ENCODE measurements at places on chromosomes 2 and 18.

DNA sequence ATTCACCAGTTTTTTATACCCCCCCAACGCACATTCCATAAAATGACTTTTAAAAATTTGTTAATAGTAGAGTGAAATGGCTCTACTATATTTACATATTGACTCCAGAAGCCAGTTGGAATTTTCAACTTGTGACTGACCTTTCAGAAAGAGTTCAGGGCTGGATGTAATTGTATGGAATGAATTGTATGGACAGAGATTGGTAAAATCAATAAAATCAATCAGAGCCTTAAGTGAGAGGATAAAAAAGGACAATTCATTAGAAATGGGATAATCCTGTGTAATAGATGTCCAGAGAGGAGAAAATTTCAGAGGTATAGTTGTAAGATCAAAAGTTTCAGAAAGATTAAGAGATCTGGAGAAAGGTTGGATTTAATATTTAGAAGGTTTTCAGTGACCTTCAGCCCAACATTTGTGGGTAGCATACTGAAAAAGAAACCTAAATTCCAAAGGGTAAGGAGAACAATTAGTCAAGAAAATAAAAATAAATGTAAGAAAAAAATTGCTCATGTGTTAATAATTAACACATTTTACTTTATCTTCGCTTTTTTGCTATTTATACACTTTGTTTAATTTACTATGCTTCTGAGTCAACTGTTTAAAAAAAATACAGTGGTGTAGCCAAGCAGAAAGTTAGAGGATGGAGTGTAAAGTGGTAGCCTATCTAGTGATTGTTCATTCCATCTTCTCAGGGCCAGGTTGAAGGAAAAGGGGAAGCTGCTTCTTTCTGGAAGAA, 385.4 kb upstream of the TMEFF2 start:
- no peak for DNase-seq

- no peak for DNase-seq
These were observed 2.3 kb downstream of the KIF5C start for GRCh38 chr2:148877403-148877740.

GRCh38 chr2:28055325-28055970, 164.9 kb downstream of the BABAM2 start:
- DNase-seq = no peak

- DNase-seq = no peak
These were observed 35.4 kb downstream of the KCNG3 start for GRCh38 chr2:42458396-42458795.

GRCh38 chr2:98498703-98499440, 54.2 kb downstream of the INPP4A start:
- no peak for DNase-seq

DNA sequence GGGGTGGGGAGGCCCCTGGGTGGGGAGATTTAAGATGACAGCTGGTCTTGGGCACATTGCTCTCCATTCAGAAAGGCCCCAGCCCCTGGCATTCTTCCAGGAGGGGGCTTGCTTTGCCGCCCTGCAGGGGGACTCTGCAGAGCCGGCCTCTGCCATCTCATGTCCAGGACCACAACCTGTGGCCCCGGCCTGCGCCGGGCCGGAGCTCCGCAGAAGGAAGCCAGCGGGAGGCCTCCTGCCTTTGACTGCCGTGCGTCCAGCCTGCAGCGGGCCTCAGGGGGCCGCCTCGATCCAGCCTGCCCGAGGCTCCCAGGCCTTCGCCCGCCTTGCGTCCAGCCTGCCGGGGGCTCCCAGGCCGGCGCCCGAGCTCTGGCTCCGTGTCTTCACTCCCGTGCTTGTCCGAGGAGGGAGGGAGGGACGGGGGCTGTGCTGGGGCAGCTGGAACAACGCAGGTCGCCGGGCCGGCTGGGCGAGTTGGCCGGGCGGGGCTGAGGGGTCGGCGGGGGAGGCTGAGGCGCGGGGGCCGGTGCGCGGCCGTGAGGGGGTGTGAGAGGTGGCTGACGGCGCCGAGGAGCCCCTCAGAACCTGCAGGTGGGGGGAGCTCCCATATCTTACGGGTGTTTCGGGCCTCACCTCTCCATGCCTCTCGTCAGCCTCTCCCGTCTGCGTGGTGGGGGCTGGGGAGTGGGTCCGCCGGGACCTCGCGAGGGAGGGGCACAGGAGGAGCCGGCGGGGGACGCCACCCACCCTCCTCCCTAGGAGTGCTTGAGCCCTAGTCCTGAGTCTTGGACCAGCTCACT, 20.4 kb downstream of the GPC1 start:
- DNase-seq = no peak

DNA sequence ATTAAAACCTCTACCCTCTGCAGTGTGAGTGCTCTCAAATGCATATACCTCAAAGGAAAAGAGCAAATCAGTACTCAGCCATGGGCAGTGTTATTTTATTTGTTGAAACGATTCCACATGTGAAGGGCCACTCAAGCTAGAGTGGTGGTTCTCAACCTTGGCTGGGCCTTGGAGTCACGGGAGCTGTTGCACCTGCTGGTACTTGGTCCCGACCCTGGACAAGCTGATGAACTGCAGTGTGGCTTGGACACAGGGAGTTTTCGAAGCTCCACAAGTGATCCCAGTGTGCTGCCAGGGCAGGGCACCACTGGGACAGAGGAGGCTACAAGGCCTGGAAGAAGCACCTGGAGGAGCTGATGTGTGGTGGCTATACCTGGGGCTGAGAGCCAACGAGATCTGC, 19.7 kb downstream of the GNLY start:
- DNase-seq = no peak

- DNase-seq = no peak
These were observed 219.7 kb upstream of the EPHA4 start for GRCh38 chr2:221791844-221792243.

- no peak for DNase-seq
These were observed 91.4 kb upstream of the OTOS start for GRCh38 chr2:240231838-240232244.

DNA sequence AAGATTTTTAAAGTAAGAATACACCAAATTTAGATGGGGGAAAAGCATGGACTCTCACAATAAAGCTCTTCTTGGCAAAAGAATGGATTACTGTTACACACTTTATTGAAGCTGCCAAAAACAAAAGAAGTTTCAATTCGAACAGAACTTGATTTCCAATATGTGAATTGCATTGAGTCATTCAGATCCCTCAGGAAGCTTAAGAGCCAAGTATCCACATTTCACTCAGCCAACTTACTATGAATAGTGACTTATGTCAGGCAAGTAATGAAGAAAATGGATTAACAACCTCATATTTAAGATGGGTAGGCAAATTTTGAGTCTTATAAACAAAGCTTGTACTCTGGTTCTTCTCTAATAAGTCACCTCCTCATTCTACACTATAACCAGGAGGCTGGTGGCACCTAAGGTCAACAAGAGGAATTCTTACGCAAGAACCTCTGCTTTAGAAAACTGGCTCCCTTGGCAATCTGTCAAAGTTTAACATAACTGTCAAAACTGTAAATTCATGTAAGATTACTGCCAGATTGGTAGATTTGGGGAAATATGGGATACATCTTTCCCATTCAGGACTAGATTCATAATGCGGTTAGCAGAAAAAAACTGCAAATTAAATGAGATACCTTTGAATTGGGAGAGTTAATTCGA, 6.0 kb downstream of the HADHA start:
- no peak for DNase-seq

DNA sequence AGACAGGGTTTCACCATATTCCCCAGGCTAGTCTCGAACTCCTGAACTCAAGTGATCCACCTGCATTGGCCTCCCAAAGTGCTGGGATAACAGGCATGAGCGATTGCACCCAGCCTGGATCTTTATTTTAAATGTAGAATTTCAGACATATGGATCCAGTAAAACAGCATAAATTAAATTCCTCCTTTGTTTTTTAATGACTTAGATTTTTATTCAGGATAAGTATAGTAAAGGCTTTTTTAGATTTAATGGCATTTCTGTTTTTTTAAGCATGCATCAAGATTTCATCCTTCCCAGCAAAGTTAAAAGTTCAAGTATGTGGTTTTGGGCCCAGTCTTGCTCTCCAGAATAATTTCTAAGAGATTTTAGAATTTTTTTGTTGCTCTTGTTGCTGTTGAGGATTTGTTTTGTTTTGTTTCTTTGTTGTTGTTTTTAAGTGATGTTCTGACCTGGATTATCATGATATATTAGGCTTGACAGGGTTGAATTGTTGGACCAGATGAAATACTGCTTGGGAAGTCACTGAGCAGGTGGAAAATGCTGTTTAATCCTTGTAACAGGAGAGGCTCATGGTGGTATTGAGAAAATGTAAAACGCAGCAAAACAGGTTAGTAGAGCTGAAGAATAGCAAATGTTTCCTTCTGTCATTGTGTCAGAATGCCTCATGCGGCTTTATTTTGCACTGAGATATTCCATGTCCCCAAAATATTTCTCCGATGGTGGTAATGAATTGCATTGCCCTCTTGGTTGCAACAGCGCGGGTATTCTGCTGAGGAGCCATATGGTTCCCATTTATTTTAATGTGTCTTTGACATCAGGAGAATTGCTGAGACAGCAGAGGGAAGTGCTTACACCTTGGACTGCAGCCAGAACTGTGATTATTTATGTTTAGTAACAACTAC, 147.9 kb downstream of the GALNT3 start:
- DNase-seq = no peak

DNA sequence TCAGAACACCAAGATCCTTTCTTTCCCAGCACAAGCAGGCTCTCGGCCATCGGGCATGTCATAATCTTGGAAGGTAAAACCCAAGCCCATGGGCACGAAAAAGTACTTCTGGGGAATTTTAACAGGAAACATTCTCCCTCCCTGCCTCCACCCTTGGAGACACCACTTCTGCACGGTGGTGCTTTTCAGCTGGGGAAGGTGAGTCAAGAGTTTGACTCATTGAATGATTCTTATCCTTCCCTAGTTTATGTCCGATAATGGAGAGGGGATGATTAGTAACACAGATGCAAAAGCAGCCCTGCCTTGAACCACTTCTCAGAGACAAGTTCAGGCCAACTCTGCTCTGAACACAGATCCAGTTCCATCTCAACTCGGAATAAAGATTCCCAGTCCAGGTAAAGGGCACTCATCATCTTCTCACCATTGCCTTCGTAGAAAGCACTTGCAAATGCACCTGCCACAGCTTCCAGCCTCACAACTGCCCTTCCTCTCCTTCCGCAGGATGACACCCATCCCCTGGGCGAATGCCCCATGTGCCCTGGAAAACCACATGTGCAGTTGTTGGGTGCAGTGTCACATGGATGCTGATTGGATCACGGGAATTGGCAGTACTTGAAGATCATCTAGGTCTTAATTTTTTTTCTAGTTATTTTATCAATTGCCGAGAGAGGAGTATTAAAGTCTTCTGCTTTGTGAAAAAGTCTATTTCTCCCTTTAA, 136.2 kb downstream of the PXDN start:
- no peak for DNase-seq

DNA sequence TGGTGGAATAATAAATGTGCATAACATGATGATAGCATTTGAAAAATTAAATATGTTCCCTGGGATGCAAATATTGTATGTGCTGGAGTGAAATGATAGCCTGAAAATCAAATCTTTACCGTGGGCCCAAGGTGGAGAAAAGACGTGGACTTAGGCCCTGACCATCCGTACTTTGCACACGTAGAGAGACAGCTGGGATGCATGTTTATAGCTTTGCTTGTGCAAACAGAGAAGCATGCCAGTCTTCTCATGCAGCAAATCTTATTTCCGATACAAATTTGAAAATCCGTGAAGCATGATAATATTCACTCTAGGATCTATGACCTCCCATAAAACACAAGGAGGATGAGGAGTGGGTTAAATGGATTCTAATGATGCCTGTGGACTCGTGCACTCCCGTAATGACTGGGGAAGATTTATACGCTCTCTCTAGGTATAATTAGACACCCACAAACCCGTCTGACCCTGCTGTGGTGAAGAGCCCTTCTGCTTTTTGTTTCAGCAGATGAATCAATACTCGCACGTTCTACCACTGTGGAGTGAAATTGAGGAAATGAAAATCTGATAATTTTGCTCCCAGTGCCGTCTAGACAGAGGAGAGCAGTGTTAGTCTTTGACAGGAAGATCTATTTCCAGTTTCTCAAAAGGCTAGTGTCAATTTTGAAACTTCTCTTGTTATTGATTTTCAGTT, 810.3 kb upstream of the SALL3 start:
- DNase-seq = no peak

DNA sequence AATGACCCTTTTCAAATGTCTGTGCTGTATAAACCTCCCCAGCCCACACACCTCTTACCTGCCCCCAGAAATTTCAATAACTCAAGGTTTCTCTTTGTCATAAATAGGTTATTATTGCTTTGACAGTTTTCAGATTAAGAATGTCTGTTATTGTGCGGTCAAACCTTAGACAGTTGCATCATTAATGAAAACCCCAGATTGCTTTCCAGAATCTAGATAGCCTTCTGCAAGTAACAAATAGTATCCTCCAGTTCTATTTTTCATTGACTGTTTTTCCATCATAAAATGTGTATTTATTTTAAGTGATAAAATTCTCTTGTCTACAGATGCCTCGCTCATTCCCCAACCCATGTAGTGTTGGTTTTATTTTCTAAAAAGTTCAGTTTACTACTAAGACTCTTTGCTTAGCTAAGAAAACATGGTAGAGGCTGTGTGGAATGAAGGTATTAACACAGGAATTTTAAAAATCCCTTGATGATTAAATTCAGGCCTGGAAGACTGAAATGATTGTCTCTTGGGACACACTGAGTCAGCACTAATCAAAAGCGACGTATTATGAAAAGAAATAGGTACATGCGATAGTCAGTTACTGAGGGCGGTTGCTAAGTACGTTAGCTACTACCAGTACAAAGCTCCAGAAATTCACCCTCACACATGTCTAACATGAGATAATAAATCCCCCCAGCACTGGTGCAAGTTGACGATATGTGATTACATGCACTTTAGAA, 38.4 kb upstream of the ITGAV start:
- no peak for DNase-seq

GRCh38 chr2:201618744-201619662, 24.3 kb downstream of the TMEM237 start:
- DNase-seq = no peak

Data from stimulated activated CD4-positive, alpha-beta T cell treated with anti-CD3 and anti-CD28 coated beads, Interleukin-1b, Interleukin-23, amount 100 ng/mL, for 24 hours (primary cell).